HFF-Myc (cell line): ENCODE measurements at places on chromosomes 13 and 19.

DNA sequence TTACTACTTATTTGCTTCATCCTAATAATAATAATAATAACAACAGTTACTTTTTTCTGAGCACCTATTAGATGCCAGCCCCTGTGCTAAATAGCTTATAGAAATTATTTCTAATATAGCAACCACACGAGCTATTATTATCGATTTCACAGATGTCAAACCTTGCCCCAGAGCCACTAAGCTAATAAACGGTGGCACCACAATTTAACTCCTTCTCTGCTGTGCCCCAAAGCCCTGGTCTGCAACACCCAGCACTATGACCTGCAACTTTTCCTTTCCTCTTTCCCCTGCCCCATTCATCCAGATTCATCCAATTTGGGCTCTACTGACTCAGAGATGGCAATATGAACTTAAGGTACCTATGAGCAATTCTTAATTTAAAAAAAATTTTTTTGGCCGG lies 6.4 kb downstream of the RFX2 start:
- DNase-seq, result no peak

GRCh38 chr13:46665633-46666482 lies 112.9 kb downstream of the LRCH1 start:
- DNase-seq, result no peak

DNA sequence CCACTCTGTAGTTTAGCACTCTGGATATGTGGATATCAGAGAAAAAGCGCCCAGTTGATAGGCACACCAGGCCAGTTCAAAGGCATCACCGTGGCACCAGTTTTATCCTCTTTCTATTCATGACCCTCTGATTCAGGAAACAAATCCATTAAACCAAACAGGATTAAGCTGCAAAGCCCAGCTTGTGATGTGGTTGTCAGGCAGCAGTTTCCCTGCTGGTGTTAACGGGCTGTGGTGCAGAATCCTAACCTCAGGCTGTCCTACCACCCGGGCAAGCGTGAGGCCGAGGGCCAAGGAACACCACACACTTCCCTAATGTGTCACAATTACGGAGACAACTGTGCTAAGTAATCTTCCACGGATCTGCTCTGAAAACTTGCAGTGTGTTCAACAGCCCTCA lies 209.1 kb downstream of the OLFM4 start:
- no peak for DNase-seq

DNA sequence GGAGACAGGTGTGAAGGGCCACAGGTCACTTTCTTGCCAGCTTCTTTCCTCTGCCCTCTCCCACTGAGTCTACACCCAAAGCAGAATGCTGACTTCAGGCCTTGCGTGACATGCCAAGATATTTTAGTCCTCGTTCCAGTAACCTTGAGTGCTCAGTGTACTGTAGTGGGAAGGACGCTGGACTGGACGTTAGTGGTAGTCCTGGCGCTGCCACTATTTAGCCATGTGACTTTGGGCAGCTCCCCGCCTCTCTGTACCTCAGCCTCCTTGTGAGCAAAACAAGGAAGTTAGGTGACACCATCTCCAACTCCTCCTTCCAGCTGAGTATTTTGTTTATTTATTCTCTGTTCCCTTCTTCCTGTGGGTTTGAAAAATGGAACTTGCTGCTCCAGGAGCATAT lies 86.1 kb downstream of the FRY start:
- DNase-seq, result no peak

DNA sequence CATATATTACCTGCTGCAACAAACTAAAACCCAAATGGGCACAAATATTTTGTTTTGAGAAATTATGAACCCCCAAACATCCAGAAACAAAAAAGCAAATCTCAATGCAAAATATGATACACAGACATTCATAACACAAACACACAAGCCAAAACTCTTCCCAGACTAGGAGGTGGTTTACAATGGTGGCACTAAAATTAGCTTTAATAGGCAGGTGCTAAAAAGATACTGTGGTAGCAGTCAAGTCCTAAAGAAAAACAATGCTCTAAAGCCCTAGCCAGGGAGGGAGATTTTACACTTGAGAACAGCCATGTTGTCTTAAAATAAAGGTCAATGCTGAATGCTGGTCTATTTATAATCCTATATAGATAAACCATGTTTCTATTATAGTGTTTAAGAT lies 65.0 kb downstream of the DOCK9 start:
- no peak for DNase-seq

DNA sequence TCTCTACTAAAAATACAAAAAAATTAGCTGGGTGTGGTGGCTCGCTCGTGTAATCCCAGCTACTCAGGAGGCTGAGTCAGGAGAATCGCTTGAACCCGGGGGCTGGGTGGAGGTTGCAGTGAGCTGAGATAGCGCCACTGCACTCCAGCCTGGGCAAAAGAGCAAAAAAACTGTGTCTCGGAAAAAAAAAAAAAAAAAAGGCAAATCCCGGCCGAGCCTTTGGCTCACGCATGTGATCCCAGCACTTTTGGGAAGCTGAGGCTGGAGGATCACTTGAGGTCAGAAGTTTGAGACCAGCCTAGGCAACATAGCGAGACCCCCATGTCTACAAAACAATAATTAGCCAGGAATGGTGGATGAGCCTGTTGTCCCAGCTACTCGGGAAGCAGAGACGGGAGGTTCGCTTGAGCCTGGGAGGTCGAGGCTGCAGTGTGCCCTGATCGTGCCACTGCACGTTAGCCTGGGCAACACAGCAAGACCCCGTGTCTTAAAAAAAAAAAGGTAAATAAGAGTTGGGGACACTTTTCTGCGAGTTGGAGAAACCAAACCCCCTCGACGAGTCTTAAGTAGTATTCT lies 574 bp upstream of the GPX4 start:
- no peak for DNase-seq

GRCh38 chr13:86757236-86757978 lies 913.8 kb upstream of the SLITRK5 start:
- no peak for DNase-seq

DNA sequence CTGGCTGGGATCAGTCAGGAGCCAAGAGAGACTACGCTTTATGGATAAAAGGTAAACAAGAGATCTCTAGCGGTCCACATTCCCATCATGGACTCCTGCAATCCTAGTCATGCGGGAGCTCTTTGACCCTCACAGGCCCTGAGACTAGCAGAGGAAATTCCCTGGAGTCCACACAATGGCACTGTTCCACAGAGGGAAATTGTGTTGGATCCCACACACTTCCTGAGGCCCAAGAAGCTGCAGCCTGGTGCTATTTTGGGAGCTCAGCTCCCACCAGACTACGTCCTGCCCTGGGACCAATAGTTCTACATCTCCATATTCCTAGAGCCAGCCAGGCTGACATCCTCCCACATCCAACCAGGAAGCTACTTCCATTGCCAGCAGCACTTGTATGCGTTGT lies 2358.4 kb downstream of the PCDH9 start:
- no peak for DNase-seq

GRCh38 chr13:35716729-35717128 lies 240.2 kb upstream of the MAB21L1 start:
- no peak for DNase-seq

- no peak for DNase-seq
Observed at GRCh38 chr19:3494559-3494958, 5.9 kb downstream of the DOHH start.

DNA sequence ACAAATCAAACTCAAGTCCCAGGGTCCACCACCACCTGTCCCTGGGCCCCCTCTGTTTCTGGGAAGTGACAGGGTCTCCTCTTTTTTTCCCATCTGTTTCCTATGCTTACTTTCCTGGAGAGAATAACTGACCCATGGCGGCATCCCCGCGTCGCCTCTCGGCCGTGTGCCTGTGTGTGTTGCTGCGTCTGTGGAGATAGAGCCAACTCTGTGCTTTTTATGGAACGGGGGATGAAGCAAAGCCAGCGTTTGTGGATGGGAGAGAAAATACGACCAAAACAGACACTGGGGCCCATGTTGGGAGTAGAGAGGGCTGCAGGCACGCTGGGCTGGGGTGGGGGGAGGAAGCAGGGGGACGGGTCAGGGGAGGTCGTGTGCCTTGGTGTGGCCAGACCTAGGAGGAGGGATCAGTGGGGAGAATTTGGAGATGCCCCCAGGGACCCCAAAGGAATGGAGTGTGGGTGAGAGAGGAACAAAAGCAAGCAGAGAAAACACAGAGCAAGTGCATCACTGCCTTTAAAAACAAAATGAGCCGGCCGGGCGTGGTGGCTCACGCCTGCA lies 16.6 kb downstream of the PLK5 start:
- no peak for DNase-seq

GRCh38 chr19:41083516-41083915 lies 4.7 kb upstream of the CYP2A13 start:
- no peak for DNase-seq

- no peak for DNase-seq
Observed at GRCh38 chr13:102873653-102874052, 27.8 kb downstream of the ERCC5 start.

DNA sequence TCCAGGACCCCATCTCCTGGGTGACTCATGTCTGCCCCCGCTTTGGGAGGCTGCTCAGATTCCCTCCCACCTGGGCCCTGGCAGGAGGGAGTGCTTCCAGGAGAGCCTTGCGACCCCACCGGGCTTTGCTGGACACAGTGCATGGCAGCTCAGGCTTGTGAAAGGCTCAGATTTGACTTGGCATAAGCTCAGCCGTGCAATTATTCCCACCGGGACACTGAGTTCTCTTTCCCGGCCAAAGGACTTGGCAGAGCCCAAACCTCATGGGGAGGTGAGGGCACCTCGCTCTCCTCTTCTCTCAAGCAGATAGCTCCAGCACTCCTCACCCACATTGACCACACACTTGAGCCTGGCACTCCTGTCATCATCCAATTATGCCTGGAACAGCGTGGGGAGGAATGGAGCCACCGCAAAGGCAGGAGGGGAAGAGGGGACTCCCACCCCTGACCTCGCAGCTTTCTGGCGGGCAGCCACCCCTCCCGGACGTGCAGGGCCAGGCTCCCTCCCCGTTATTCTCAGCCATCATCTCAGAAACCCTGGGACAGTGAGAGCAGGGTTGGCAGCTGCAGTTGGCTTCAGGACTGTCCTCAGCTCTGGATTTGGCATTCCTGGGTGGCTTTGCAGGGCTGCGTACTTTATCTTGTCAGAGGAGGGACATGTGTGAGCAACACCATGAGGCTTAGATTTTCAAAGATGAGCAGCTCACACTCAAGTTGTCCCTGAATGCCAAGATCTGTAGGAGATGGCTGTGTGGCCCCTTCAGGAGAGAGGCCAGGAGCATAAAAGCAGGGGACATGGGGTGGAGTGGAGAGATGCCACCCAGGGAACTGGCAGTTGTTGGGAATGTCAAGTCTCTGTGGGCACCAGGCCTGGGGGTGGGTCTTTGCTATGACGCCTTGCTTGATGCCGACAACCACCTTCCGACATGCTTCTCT lies 306.2 kb downstream of the TEX29 start:
- no peak for DNase-seq

DNA sequence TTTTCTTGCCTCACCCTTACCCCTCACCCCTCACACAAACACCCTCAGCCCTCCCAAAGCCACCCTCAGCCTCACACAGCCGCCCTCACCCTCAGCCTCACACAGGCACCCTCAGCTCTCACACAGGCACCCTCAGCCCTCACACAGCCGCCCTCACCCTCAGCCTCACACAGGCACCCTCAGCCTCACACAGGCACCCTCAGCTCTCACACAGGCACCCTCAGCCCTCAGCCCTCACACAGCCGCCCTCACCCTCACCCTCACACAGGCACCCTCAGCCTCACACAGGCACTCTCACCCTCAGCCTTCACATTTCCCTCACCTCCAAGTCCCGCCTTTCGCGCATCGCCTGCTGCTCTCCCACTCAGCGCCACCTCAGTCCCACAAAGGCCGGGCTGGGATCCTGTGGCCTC lies 287 bp upstream of the ZSCAN22 start:
- no peak for DNase-seq

- DNase-seq, result no peak
Observed at GRCh38 chr13:30111810-30112209, 195.5 kb downstream of the KATNAL1 start.

DNA sequence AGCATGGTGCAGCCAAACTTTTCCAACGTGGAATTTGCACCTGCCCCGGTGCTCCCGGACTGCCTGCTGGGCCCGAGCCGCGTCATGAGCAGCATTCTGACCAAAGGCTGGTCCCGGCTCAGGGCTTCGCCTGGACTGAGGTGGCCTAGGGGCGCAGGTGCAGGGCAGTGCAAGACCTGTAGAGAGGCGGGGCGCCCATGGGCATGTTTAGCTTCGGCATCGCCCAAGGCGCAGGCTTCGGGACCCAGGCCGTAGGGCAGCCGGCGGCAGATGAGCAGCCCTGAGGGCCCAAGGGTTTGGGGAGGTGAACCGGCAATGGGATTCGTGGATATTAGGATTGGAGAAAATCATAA lies 23.8 kb downstream of the LRFN3 start:
- DNase-seq, result no peak

GRCh38 chr19:42553292-42554045 lies 25.2 kb upstream of the CEACAM1 start:
- DNase-seq, result peak; percentile 56

DNA sequence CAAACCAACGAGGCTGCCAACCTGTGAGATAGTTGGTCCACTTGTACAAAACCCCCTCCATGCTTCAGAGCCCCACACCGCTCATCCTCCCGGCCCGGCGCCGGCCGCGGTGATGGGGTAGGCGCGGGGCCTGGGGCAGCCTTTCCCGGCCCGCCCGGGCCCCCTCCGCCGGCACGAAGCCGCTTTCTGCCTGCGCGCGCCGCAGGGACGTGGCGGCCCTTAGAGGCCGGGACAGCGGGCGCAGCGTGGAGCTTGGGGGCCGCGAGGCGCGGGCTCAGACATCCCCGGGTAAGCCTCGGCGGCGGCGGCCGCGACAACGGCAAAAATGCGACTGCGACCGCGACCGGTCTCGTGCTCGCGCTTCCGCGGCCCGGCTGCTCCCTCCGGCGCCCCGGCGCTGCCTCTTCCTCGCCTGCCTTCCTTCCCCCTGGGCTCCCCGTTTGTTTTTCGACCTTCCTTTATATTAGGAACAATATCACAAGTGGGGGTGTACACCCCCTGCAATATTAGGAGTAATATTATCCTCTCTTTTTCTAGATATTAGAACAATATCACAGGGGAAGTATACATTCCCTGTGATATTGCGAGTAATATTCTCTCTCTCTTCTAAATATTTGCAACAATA lies 53.9 kb upstream of the CEACAM21 start:
- DNase-seq, result no peak

GRCh38 chr19:41915021-41915775 lies 13.1 kb downstream of the ERFL start:
- DNase-seq, result no peak

DNA sequence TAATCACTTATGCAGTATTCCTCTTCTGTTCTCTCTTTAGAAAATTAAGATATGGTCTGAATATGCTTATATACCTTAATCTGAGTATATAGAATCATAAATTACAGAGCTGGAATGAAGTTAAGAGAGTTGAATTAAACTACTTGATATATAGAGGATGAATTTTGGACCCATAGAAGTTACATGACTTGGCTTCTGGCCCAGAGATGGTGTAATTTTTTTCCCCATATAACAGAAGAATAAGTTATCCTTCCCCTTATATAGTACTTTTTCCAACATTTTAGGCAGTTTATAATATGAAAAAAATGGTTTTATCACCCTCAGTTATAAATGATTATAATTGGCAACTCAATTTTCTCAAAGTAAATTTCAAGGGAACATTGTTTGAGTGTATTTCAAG lies 616.3 kb downstream of the TBC1D4 start:
- DNase-seq, result no peak

- no peak for DNase-seq
Observed at GRCh38 chr13:52652980-52653303, 306 bp downstream of the SUGT1 start.

GRCh38 chr19:3459965-3460582 lies 20.3 kb downstream of the SMIM24 start:
- DNase-seq, result no peak

GRCh38 chr19:4676955-4677731 lies 7.0 kb upstream of the MYDGF start:
- peak; percentile 15 for DNase-seq
